ENCODE measurements at places on chromosomes 2 and 18.

- DNase-seq = peak; percentile 16
Observed at GRCh38 chr2:172693037-172693436, 42.6 kb upstream of the RAPGEF4 start.

DNA sequence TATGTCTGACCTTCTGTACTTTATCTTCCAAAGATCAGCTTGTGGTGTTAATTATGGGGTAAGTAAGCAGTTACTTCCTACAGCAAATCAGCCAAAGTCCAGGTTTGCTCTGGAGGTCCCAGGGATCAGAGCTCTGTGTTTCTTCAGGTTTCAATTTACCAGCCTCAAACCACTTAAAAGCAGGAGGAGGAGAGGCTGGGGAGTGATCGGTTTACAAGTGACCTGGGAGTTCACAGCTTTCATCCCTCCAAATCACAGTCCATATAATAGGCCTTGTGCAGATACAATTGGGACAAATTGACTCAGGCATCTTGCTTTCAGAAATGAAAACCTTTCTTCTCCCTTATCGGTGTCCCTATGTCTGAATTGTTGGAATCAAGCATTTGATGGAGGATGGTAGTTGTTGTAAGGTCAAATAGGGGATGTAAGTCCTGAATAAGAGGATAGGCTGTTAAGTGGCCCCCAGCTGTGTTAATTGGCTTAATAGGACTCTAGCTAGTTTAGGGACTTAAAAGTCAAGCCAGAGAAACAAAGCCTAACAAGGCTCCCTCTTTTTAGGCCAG, 188.0 kb upstream of the NT5C1B start:
- no peak for DNase-seq

GRCh38 chr2:147141930-147142329, 702.9 kb upstream of the ACVR2A start:
- no peak for DNase-seq

- DNase-seq = peak; percentile 86
Observed at GRCh38 chr2:42493468-42494354, at the start of gene KCNG3. KCNG3 (minus strand) TSS chr2:42493982; CDS start chr2:42493501, 481 bp downstream.

DNA sequence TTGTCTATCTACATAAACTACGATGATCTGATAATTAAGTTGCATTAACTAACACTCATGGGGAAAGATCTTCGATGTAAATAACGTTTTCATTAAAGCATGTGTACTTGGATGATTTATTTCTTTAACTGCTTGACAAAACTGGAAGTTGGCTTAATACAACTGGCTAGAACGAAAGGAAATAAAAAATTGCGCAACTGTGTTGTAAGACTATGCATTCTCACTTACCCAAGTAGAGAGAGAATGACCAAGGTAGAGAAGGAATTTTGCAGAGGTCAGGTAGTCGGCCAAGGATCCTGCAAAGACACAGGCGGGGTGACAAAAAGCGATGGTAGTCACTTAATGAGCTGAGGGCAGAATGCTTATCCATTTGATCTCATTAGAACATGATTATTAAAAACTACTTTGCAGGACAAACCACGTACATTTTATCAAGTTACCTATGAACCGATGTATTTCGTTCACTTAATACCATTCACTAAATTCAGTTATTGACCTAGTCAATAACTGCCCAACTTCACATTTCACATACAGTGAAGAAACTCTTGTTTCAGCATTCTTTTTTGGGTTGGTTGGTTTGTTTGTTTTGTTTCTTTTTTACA, 900 bp downstream of the SLC40A1 start:
- no peak for DNase-seq

- no peak for DNase-seq
Observed at GRCh38 chr2:3627500-3628100, 30.4 kb upstream of the ALLC start.

Data from BE2C (cell line).